Smooth muscle cell of bladder (primary cell): ENCODE measurements at places on chromosomes 5 and 9. TPM values are rescaled to one million over a fixed set of nuclear protein-coding genes. Genes with fewer than 3 reads are reported as not detected.

LEAP2 gene
- 0.14 and 0.37 TPM in 2 replicates for total RNA-seq

FOXD1 gene
- total RNA-seq, result 0.28 and 0.65 TPM in 2 replicates

PGM5 gene
- total RNA-seq, result 4.5 and 14.9 TPM in 2 replicates

TSLP gene
- 3.4 and 3.8 TPM in 2 replicates for total RNA-seq

GABRA1 gene
- total RNA-seq, result not detected in 2 replicates

IL31RA gene
- total RNA-seq, result 0.18 and 0.71 TPM in 2 replicates

IFNK gene
- not detected in 2 replicates for total RNA-seq

ABITRAM gene
- 3.7 and 5.0 TPM in 2 replicates for total RNA-seq

ADGRD2 gene
- total RNA-seq, result not detected in 2 replicates

CHD1 gene
- 30.0 and 32.0 TPM in 2 replicates for total RNA-seq

LCN1 gene
- 0.28 and 0.65 TPM in 2 replicates for total RNA-seq

NOXA1 gene
- 0.46 and 0.57 TPM in 2 replicates for total RNA-seq

MOB3B gene
- 0.14 and 0.18 TPM in 2 replicates for total RNA-seq

ORM2 gene
- not detected in 2 replicates for total RNA-seq

MLANA gene
- not detected in 2 replicates for total RNA-seq

OR1Q1 gene
- total RNA-seq, result not detected in 2 replicates

C9orf152 gene
- not detected in 2 replicates for total RNA-seq
